NCI-H446 treated with DMSO at 0.1 percent for 48 hours (cell line): ENCODE measurements at places on chromosomes 2 and 18.

GRCh38 chr18:52401236-52401635, 61.2 kb downstream of the DCC start:
- DNase-seq = no peak

DNA sequence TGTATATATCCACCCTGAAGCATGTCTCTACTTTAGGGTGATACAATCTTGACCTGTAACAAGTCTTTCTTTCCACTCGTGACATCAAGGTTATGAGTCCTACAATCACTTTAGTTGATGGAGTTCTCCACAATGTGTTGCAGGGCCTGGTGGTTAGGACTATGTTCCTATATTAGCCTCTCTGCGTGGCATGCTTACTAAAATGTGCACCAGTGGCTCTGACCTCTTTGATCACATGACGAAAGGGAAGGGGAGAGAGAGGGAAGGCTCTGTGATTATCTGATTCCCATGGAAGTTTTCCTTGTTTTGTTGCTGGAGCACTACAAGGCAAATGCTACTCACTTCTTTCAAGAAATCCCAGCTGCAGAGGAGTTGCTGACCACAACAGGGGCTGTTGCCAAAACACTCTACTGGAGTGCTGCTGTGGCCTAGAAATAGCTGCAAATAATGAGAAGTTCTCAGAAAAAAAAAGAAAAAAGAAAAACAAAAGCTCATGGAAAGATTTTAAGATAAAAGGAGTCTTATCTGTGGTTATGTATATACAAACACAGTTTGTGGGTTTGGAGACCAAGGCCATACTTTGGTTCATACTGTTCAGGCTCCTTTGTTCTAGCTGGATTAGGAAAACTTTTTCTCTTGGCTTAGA, 272.8 kb upstream of the MMADHC start:
- no peak for DNase-seq

GRCh38 chr2:65660340-65660739, 227.9 kb upstream of the SPRED2 start:
- DNase-seq = no peak

GRCh38 chr2:53859206-53860181, at the start of gene GPR75:
Gene GPR75 (minus strand): TSS chr2:53859967. CDS start chr2:53854756, 5,211 bp downstream.
- no peak for DNase-seq

GRCh38 chr2:188466761-188467160, 175.1 kb downstream of the GULP1 start:
- DNase-seq = peak; percentile 9

DNA sequence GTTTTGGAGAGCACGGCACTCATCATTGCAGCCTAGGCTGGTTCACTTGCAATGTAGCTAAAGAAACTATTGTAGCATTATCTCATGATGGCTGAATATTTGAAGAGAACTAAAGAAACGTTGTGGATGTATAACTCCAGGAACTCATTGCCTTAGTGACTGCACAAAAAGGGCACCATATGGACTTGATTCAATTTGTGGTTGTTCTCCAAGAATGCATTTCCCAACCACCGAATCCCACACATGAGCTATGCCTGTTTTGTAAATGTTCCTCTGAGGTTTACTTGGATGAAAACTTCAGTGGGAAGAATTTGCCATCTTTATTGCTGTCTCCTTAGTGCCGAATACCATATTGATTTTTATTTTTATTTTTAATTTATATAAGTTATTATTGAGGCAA, 43.5 kb downstream of the DOK6 start:
- DNase-seq = no peak

DNA sequence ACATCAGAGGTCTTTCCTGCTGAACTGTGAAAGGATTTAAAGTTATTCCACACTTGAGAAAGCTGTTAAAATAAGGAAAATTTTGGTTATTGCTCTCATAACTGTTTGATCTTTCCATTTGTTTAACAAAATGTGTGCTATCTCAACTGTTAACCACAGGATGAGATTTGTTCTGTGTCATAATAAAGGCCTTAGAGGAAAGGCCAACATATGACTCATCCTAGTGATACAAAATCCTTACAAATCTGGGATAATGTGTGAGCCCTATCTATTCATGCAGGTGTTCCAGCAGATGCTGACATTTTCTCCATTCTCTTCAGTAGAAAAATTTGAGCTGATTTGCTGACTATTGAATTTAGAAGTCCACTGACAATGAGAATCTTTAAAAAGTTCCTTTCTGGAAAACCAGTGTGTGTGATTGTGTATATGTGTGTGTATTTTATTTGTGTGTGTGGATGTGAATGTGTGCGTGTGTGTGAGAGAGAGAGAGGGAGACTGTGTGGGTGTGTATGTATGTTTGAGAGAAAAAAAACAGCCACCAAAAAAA, 1111.9 kb upstream of the GYPC start:
- no peak for DNase-seq

DNA sequence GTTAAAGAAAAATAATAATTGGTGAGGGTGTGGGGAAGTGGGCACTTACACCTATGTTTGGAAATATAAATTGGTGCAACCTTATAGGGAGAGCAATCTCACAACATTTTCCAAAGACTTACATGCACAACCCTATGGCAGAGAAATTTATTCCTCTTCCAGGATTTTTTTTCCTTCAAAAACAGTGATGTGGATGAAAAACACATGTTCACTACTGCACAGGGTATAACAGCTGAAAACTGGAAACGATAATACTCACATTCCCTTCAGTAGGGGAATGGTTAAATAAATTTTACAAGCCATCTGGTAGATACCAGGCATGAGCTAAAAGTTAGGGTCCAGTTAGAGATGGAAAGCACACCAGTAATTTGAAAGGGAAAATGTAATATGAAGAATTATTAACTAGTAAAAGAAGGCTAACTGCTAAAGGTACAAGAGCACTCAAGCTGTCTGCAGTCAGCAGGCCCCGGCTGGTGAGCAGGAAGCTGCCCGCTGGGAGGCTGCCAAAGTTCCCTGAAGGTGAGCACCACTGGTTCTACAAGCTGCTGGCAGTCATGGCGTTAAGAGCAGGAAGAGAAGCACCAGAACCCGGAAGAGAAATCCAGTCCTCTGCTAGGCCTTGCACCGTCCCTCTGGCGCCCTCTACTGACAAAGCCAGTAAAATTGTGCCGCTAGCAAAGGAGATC, 28.4 kb upstream of the CASP8 start:
- DNase-seq = peak; percentile 83

- DNase-seq = no peak
Observed at GRCh38 chr2:200757399-200757798, 54.3 kb upstream of the BZW1 start.

DNA sequence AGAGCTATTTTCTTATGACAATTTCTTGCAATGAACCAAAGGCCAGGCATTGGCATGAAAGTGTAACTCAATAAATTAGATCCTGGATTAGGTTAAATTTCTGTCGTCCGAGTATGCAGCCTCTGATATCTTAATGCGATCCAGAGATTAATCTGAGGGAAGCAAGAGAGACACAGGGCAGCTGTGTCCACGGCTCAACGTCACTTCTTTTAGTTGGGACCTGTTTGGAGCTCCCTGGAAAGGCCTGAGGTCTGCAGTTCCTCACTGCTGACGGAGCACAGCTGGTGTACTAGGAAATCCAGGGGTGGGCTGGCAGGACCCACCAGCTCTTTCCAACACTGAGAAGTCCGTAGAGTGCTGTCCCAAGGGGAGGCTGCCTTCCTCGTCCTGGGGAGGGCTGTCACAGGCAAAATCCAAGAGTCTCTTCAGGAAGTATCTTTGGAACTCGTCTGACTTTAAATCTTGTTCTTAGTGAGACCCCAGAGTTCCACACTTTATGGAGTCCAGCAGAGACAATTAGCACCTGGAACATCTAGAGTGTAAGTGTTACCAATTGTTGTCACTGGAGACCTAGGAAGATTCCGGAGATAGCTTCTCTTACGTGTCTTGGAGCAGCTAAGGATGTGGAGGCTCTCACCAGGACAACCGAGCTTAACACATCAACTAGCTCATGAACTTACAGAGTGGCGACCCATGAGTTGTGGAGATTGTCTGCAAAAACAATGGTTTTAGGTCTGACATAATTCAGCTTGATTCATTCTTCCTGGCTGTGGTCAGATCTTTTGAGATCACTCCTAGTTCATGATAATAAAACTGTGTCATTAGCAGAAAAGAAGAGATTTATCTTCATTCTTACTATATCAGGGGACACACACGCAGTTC, 173.7 kb downstream of the ACKR3 start:
- no peak for DNase-seq

DNA sequence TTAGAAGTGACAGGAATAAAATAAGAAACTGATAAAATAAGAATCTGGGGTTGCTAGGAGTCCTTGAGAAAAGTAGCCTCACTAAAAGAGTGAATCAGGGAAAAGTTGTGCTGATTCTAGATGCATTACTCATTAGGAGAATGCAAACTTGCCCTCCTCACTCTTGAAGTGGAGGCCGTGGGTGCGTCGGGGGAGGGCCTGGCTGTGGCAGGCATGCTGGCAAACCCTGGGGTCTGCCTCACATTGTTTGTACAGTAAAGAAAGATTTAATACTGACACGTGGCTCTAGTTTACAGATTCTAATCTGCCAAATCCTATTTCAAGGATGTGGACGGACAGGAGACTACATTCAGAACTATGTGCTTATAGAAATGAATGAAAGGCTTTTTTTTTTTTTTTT, 41.9 kb downstream of the TANC1 start:
- DNase-seq = no peak

DNA sequence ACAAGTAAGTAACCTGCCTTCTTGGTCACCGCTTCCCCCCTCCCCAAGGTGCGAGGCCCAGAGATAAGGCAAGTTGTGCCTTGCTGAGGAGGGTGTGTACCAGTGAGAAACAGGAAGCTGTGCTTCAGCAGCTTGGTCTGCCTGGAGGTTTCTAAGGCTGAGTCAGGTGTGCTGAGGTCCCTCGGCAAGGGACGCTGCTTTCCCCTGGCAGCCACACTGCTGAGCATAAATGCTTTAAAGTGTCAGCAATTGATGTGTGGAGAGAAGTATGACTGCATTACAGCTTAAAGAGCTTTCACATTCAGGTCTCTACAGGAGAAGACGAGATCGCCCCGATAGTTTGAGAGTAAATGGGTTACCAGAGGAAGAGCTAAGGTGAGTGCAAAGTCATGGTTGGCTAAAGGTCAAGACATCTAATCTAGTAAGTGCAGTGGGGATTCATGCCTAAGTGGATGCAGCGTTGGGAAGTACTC, 86.9 kb downstream of the LIMS1 start:
- DNase-seq = no peak

GRCh38 chr18:28766721-28767120, 589.8 kb upstream of the CDH2 start:
- no peak for DNase-seq

GRCh38 chr2:30273574-30273929, 42.2 kb downstream of the LBH start:
- no peak for DNase-seq

GRCh38 chr2:173978447-173978846, 13.3 kb upstream of the SP3 start:
- DNase-seq = no peak

DNA sequence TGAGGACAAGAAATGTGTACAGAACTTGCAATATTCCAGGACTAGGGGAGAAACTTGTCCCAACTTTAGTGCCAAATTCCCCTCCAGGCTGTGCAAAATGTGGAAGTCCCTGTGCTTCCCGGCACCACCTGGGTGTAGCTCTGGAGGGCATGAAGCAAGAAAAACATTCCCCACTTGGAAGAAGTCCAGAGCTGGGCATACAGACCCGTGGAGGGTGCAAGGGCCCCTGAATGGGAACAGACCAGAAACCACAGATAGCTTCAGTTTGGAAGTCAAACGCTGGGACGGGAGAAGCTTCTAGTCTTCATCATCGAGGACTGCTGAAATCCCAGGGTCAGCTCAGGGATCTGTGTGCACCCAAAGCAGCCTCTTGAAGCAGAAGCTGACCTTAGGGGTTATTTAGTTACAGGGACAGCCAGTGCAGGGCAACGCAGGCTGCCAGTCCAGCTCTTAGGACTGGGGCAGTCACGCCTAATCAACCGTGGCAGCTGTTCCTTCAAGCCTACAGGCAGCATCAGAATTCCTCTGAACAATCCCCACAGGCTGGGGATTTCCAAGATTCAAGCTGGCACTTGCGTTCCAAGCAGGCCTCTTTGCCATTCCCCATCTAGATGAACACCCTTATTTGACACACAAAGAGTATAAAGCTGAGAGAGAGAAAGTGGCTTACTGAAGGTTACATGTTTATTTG, 269.4 kb downstream of the LOXHD1 start:
- DNase-seq = no peak

- no peak for DNase-seq
Observed at GRCh38 chr2:76825140-76825970, 696.8 kb downstream of the LRRTM4 start.

- no peak for DNase-seq
Observed at GRCh38 chr18:73614812-73615211, 532.8 kb downstream of the FBXO15 start.

GRCh38 chr18:10314066-10314465, 140.4 kb upstream of the APCDD1 start:
- DNase-seq = no peak

- DNase-seq = no peak
Observed at GRCh38 chr2:10775021-10775780, 37.4 kb downstream of the PDIA6 start.

DNA sequence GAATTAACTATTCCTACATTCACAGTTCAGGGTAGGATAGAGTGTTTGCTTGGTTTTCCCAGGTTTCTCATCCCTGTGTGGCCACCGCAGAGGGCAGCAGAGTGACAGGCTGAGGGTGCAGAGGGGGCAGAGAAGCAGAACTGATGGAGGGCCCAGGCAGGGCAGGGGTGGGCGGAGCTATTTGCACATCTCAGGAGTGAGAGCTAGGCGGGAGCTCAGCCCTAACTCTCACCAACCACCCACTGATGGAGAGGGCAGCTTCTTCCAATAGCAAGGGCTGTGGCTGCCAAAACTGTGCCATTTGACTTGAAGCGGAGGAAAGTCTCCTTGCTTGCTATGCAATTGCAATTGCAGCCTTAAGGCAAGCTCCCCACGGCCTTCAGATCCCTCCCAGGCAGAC, 12.0 kb upstream of the DARS1 start:
- DNase-seq = no peak

GRCh38 chr2:8654041-8654440, 27.8 kb upstream of the ID2 start:
- no peak for DNase-seq

DNA sequence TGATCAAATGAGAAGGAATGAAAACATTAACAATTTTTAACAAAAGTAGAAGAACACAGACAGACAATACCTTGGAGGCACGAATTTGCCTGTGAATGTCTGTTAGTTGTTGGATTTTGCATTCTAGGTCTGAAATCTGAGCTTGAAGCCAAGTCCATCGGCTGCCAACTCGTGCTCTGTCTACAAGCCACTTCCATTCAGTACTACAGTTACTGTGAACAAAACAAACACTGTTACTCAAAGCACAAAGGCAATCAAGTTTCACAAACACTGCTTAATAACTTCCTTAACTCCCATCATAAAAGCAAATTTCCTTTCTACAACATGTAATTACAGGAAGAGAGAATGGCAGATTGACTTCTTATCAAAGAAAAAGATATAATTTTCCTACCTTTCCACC, 42.2 kb downstream of the KANSL1L start:
- peak; percentile 4 for DNase-seq

- no peak for DNase-seq
Observed at GRCh38 chr2:199928626-199929025, 17.5 kb downstream of the C2orf69 start.

- no peak for DNase-seq
Observed at GRCh38 chr2:23692851-23693605, 233.9 kb downstream of the ATAD2B start.

GRCh38 chr2:12504443-12504842, 212.3 kb upstream of the TRIB2 start:
- no peak for DNase-seq

GRCh38 chr2:231413456-231413855, 17.9 kb downstream of the B3GNT7 start:
- DNase-seq = no peak

- no peak for DNase-seq
Observed at GRCh38 chr18:41870817-41871216, 84.2 kb upstream of the PIK3C3 start.
